Osteoblast (primary cell): ENCODE measurements at places on chromosomes 3 and 15.

DNA sequence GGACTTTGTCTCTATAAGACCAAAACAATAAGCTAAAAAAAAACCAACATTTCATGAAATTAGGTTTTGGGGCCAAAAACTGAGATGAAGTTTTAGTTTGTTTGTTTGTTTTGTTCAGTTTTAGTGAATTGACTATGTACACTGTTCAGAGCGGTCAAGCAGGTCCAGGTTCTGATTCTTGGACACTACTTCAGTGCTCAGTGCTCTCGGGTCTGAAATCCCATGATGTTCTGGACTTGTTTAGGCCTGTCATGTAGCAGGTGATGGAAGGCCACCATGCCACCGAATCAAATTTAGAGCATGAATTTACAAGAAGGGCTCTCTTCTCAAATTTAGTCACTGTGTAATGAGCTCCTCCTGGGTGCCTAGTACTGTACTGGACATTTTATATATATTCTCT lies 45.5 kb downstream of the COL8A1 start:
- no peak for DNase-seq

DNA sequence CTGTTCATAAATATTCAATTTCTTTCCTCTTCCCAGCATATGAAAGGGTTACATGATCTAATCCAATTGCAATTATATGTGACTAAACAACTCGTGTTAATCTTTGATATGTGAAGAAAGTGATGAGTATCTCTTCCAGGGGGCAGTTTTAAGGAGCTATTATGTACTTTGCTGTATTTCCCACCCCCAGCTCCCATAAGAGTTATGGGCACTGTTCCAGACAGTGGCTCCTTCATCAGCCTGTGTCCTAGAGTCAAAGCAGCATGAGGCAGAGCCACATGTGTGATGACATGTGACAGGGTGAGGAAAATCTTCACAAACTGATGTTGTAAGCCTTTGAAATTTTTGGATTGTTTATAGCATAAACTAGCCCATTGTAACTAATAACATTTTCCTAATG lies 315.4 kb downstream of the DIPK2A start:
- DNase-seq, result no peak

DNA sequence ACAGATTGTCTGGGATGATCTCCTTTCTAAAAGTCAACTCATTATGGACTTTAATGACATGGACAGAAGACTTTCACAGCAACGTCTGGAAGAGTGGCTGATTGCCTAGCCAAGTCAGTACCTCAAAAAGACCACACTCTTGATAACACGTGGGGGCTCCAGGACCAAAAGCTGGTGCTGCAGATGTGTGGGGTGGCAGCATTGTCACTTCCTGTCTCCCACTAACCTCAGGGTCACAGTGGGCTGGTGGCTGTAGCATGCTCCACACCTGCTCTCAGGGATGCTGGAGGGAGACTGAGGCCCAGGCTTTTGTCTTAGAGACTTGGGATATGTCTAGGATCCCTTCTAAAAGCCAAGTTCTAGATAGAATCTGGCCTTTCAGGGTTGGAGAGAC lies 118.1 kb downstream of the APBA2 start:
- DNase-seq, result no peak

DNA sequence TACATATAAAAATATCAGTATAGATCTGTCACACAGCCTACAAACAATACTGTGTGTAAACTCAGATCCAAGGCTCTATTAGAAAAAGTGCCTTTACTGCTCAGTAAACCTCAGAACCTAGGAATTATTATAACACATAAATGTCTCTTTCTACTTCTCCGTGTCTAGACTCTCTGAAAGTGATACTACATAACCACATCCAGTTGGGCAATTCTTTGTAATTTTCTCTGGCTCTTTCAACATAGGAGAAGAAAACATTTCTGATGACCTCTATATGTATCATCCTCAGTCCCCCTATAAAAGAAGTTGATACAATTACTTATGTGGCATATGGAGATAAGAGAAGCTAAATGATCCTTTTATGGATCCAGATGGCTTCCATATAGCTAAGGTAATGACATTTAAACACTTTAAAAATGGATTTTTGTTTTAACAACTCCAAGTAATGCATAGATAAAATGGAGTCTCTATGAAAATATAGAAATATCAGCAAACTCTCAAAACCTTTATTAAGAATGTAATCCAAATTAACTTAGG lies 104.5 kb downstream of the LSAMP start:
- DNase-seq, result no peak

GRCh38 chr3:11903047-11903446 lies 56.4 kb upstream of the TAMM41 start:
- DNase-seq, result no peak

- no peak for DNase-seq
Measured at GRCh38 chr3:128579927-128580326, 70.7 kb downstream of the RPN1 start.
